ENCODE measurements at places on chromosomes 7 and 10.

GRCh38 chr10:71575451-71575850 is 144.1 kb downstream of the C10orf105 start:
- DNase-seq: no peak

GRCh38 chr10:90591629-90592028 is 266.2 kb downstream of the HTR7 start:
- no peak for DNase-seq

GRCh38 chr10:71527135-71527534 is 130.4 kb downstream of the CDH23 start:
- no peak for DNase-seq

GRCh38 chr10:119409385-119409784 is 133.1 kb downstream of the RGS10 start:
- no peak for DNase-seq

GRCh38 chr10:77545585-77545984 is 92.0 kb downstream of the KCNMA1 start:
- no peak for DNase-seq

DNA sequence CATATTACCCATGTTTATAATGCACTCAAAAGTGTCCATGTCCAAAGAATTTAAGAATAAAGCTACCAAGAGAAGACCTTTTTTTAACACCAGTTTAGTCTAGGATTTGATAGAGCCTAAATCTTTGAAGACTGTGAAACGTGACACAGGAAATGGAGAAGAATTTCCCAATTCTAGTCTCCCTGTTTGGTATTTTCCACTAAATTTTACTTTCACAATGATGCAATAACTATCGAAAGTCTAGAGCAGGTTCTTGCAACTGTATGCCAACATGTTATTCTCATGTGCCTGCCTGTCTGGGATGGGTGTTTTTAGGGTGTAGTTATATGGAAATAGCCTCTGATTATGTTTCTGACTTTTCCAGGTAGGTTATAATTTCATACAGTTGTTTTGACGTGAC is 6.9 kb upstream of the MXI1 start:
- no peak for DNase-seq

DNA sequence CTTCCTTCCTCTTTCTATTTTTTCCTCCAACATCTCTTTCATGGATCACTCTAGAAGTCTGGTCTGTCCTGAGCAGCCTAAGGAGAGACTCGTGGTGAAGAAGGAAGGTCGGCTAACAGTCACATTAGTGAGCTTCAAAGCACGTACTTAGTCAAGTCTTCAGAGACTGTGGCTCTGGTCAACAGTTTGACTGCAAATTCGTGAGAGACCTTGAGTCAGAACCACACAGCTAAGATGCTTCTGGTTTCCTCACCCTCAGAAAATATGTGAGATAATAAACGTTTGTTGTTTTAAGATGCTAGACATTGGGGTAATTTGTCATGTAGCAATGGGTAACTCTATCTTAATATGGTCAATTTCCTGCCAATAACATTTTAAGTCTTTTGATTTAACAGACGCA is 126.2 kb upstream of the LRRN3 start:
- DNase-seq: no peak

GRCh38 chr10:103925591-103925990 is 7.6 kb upstream of the STN1 start:
- DNase-seq: no peak

DNA sequence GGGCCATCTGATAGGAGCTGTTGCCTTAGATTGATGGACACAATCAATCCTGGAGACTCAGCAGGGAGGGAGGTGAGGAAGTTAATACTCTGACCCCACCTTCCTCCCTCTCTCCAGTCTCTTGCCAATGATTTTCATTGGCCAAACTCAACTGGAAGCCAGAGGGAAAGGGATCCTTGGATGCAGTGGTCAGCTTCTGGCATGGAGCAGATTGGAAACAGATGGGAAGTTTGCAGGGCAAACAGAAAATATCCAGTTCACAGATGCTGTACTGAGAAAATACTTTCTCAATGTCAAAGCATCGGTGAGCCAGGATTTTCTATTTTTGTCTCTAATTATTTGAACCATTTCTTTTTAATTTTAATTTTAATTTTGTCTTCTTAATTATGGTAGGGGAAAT is 170.8 kb downstream of the BBS9 start:
- DNase-seq: no peak

- DNase-seq: no peak
Observed at GRCh38 chr10:32972929-32973328, 14.9 kb upstream of the ITGB1 start.

DNA sequence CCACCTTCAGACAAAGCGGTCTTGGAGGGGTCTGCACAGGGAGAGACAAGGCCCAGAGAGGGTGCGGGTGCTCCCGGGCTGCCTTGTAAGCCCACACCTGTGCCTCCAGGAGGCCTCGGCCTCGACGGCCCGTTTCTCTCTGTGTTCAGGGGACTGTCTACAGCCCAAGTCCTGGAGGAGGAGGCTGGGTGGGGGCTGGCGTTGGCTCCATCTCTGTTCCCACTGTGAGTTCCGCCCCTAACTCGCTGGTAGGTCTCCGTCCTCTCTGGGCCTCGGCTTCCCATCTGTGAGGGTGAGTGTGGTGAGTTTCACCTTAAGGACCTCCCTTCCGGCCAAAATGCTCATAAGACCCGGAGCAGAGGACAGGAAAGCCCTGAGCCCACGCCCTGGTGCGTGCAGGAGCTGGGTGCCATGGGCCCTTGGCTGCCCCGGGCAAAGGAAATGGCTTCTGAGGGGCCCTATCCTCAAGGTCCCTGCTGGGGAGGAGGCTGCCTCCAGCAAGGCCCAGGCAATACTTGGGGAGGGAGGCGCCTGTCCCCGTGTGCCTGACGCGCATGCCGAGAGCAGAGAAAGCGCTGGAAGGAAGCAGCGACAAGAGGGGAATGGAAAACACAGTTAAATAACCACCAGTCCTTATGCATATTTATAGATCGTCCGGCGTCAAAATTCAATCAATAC is 276.8 kb downstream of the ELFN1 start:
- DNase-seq: no peak

- no peak for DNase-seq
Observed at GRCh38 chr7:36301914-36302771, 87.5 kb upstream of the ANLN start.

- DNase-seq: no peak
Observed at GRCh38 chr10:44244745-44245600, 139.9 kb downstream of the CXCL12 start.

DNA sequence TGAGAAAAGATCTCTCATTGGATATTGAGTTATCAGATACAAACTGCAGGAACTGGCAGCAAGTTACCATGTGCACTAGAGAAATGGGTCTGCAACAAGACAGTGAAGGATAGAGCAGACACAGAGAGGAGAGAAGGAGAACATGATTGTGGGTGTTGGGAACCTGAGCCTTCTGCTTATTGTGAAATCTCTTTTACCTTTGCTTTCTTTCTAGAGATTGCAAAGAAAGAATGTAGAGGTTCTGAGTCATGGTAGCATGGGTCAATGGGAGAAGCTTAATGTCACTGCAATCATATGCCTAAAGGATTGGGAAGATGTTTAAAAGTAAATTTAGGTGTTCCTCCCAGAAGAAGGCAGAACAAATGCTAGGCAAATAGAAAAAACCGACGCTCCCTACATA is 821.4 kb downstream of the CCSER2 start:
- DNase-seq: no peak

GRCh38 chr10:95790982-95791381 is 35.0 kb downstream of the ENTPD1 start:
- no peak for DNase-seq

- DNase-seq: no peak
Observed at GRCh38 chr7:157519798-157520244, 183.0 kb downstream of the DNAJB6 start.

GRCh38 chr10:93999401-93999851 is 5.7 kb downstream of the PLCE1 start:
- no peak for DNase-seq

DNA sequence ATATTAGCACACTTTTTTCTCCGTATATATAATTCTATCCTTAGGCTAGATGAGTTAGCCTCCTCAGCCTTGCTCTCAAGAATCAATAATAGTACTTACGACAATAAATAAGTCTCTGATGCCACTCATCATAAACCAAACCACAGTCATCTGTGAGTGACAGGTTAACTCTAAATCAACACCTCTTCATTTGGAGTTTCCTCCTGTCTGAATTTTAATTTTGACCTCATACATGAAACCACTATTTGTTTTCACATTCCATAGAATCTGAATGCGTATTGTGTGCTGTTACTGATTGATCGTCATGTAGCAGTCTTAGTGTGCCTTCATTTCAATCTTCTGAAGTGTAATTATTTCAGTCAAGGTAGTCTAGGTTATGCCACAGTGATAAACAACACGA is 85.8 kb downstream of the HGF start:
- no peak for DNase-seq

- no peak for DNase-seq
Observed at GRCh38 chr10:44992070-44992731, 8.5 kb upstream of the ZNF22 start.

GRCh38 chr10:44908066-44908749 is 2.9 kb upstream of the TMEM72 start:
- DNase-seq: no peak

DNA sequence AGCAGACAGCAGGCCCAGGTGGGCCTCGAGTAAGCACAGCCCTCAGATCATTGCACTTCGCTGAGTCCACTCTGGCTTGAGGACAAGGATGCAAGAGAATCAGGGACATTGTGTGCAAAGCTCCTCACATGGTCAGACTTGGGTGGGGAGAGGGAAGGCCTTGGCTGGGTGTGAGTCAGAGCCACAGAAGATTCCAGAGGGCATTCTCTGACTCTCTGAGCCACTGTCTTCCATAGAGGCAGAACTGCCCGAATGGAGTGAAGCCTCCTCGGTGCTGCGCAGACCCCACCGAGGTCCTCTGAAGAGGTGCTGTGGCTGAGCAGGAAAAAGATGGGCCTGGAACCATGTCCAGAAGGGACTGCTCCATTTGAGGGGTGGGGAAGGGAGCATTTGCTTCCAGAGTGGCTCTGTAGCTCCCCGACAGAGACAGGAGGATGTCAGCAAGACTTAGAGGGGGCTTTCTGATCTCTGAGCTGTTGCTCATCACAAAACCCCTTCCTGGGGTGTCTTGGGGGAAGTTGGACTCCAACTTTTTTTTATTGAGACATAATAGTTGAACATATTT is 120.8 kb downstream of the PTPN20 start:
- no peak for DNase-seq

DNA sequence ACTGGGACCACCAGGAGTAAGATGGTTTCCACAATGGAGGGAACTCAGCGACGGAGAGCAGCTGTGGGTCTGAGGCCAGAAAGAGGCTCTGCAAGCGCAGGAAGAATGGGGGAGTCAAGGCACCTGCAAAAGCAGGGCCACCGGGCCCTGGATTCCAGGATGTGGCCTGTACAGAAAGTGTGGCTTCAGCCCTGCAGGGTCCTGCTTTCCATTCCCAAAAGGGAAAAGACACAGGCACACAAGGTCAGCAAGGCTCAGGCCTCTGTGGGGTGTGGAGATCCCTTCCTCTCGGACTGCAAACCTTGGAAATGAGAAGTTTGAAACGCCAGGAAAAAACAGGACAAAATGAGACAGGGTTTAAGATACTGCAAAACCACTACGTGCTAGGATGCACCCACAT is 232.5 kb downstream of the TNS3 start:
- no peak for DNase-seq

DNA sequence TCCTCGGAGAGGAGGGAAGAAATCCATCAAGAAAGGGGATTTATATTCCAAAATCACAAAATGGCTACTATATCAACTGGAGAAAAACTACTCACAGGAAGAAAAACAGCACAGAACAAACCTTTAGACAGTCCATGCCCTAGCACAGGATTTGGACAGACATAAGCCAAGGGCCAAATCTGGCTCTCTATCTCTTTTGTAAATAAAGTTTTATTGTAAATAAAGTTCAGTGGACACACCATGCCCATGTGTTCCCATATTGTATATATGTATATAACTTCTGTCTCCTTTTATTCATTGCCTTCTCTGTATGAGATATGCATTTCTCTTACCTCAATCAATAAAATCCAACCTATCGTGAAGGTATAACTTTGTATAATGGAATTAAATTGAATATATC is 742.8 kb upstream of the LRRTM3 start:
- no peak for DNase-seq

DNA sequence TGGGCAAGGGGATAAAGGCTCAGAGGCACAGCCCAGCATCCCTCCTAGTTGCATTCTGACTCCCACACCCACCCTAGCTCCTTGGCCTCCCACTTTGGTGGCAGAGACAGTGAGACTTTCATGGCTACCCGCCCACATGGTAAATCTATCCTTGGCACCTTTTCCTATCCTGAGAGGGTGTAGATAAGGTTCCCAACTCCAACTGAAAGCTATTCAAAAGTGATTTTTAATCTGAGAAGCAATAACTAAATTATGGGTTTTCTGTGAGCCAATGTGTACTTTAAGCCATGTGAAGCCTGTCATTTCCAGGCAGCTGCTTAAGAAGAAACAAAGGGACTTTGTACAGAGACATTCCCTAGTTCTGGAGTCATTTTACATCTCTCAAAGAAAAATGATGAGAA is 9.1 kb downstream of the LAMB1 start:
- DNase-seq: no peak

GRCh38 chr10:122181041-122181732 is 89.9 kb upstream of the BTBD16 start:
- no peak for DNase-seq

DNA sequence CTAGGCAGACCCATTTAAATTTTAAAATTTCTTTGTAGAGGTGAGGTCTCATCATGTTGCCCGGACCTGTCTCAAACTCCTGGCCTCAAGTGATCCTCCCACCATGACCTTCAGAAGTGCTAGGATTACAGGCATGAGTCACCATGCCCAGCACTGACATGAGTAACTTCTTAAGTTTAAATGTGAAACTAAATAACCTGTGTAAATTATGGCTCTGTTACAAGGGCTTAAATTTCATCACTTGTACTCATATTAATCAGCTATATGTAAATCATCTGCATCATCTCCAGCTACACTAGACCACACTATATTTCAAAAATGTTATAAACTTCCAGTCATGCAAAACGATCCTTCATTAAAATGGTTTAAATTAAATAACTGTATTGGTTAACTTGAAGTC is 56.1 kb downstream of the ATAD1 start:
- DNase-seq: no peak

DNA sequence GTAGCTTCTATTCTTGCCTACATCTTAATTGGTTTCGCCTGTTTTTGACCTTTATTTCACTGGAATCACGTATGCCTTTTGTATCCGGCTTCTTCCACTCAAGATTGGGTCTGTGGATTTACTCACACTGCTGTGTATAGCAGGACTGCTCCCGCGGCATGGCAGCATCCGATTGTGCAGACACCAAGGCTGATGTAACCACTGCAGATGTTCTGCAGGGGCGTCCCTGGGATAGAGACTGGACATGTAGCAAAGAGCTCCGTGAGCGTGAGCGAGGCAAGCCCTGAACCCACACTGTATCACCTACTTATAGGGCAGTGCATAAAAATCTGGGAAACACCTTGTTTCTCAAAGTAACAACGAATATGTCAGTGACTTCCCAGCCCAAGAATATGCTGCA is 11.4 kb upstream of the IDI2 start:
- no peak for DNase-seq

DNA sequence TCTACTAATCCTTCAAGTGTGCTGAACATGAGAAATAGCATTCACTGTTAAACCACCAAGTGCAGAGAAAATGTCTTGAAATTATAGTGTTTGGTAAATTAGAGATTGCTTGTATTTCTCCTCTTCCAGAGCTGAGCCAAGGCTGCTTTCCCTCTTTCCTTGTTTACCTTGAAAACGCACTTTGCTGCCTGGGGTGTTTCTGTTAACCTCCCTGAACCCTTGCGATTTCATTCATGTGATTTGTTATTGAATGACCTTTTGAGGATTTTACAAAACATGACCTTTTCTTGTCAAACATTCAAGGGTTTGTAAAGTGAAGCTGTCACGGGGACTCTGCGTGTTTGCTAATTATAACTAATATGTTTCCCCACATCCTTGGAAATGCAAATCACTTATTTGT is 169.4 kb downstream of the LRMDA start:
- no peak for DNase-seq

Measured in common myeloid progenitor, CD34-positive (primary cell).